GM12891 (cell line): ENCODE measurements at places on chromosomes 4 and X.

DNA sequence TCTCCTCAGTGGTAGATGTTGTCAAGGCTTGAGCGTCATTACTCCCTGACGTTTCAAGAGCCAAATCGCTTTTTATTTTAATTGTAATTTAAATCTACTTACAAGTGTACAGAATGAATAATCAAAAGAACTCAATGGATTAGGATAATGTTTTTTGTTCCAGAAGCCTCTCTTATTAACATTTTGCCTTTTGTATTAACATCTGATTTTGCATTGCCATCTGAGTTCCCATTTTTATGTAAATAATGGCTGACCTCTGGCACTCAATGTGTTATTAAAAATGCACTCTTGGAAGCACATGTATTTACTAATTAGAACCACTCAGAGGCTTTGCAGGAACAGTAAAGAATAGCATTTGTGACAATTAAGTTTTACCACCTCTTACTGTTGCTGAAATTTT, 411.0 kb downstream of the EPHA5 start:
- DNase-seq, result no peak

- no peak for DNase-seq
Measured at GRCh38 chr4:102780476-102781144, 19.8 kb upstream of the MANBA start.

DNA sequence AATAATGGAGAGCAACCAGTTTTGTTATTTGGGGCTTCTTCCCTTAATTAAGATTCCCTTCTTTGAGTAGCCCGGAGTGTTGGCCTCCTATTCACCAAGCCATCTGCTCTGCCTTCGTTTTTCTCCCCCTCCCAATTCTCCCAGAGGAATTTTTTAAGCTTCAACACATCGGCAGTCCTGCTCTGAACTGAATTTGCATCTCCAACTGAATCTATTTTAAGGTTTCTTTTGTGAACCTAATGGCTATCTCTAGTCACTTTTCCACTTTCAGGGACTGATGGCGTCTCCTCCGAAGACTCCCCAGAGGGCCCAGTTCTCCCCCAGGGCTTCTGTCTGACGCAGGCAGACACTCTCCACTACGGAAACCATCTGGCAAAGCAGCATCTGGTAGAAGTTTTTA, 280.2 kb downstream of the ADGRA3 start:
- no peak for DNase-seq

- no peak for DNase-seq
Measured at GRCh38 chrX:71556036-71556435, 22.2 kb upstream of the GCNA start.

- no peak for DNase-seq
Measured at GRCh38 chrX:72141372-72142004, 9.8 kb upstream of the RTL5 start.

- peak; percentile 31 for DNase-seq
Measured at GRCh38 chr4:42167709-42168108, 15.3 kb upstream of the BEND4 start.

DNA sequence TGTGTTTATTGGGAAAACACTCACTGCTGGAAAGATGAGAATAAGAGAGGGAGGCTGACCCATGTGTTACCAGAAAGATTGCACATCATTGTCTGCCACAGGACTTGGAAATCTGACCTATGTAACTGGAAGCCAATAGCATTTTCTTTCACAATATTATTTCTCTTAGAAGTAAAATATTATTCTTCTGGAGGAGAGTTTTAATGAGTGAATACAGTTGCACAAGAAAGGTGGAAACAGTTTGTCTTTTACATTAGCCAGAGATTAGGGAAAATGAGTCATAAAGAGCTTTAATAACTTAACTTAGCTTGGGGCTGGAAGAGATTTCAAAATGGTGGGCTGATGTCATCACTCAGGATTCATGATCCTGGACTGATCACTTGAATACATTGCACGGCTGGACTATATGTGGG, 31.5 kb upstream of the LNX1 start:
- no peak for DNase-seq

- no peak for DNase-seq
Measured at GRCh38 chrX:6813836-6814370, 279.0 kb upstream of the VCX3A start.

DNA sequence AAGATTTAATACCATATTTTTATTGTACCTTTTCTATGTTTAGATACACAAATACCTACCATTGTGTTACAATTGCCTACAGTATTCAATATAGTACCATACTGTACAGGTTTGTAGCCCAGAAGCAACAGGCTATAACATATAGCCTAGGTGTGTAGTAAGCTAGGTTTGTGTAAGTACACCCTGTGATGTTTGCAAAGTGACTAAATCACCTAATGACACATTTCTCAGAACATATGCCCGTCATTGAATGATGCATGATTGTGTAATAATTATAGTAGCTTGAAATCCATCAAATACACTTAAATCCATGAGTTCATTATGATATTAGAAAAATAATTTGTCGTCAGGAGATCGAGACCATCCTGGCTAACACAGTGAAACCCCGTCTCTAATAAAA, 30.8 kb downstream of the GAB3 start:
- DNase-seq, result no peak

DNA sequence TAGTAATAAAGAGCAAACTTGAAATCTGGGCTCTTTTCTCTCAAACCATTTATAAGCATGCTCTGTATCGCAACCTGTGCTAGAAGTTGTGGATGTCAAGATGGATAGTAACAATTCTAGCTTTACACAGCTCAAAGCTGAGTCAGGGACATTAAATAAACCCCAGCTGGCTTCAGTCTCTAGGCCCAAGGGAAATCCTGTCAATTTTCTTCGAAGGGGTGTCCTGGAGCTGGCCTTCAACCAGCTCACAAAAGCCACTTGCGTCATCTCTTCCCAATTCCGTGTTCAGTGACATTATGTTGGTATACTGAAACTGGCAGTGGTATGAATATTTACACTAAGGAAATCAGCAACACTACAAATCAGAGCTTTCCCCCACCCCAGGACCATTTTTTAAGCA, 89.8 kb upstream of the PRKG2 start:
- DNase-seq, result no peak

DNA sequence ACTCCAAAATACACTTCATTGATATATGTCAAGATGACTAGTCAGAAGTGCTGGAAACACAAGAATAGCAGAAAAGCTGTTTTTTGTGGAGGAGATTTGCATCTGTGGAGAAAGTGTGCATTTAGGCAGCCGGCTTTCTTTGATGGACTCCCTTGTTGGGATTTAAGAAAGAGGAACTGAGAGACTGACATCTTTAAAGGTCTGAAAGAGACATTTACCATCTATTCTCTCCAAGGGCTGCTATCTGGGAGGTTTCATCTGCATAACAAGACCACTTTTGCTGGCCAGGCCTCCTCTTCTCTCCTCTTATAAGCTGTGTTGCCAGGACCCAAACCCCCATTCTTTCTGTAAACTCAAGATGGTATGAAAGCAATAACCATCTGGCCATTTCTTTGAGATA, 1065.0 kb downstream of the NLGN4X start:
- DNase-seq, result no peak

- no peak for DNase-seq
Measured at GRCh38 chr4:158786955-158787354, 18.1 kb downstream of the FNIP2 start.

DNA sequence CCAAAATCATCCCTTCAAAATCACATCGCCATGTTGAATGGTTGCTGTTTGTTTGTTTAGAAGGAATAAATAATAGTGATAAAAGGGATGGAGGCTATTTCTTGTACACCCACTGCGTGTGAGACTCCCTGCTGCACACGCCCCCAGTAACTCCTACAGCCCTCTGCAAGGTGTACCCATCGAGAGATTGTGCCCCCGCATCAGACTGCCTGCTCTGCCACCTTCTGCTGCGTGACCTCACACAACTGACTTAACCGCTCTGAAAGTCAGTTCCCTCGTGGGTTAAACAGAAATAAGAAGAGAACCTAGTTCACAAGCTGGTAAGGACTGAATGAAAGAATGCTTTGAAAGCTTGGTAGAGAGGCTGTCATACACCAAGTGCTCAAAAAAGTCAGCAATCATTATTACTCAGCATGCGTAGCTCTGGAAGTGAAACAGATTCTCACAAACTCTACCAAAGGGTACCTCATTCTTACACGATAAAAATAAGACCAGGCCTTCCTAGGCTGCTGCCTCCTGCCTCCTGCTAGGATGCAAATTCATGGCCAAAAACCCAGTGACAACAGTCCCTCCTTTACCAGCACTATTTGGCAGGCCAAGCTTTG, 147.1 kb downstream of the CPEB2 start:
- DNase-seq, result no peak

DNA sequence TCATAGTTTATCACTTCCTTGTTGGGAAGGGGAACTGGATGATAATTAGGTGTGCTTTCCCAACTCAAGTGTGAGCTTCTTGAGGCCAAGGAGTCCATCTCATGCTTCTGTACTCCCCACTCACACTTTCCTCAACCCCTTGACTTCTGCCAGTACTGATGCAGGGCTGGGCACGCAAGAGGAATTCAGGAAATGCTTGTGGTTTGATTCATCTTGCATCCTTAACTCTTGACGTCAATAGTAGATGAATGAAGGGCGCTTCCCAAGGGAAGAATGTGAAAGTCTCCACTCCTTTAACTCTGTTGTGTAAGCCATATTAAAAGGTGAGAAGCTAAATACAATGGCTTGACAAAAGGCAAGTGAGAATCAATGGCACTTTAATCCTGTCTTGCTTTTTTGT, 101.8 kb downstream of the AGTR2 start:
- DNase-seq, result no peak

- DNase-seq, result no peak
Measured at GRCh38 chrX:1679238-1679637, 64.4 kb downstream of the ASMT start.

DNA sequence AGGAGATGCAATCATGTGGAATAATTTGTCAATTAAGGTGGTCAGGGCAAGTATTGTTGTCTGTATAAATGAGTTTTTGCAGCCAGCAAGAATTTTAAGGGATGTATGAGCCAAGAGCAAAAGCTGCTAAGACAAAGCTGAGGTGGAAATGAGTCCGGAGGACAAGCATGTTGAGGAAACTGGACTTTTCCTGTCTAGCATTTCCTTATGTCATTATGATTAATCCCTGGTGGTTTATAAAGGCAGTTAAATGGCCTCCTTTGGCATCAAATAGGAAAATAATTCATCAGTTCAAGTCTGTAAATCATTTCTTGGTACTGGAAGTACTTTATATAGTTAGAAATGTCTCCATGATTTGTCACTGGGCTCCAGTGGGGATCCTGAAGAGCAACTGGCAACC, 61.6 kb upstream of the TEX13A start:
- no peak for DNase-seq

DNA sequence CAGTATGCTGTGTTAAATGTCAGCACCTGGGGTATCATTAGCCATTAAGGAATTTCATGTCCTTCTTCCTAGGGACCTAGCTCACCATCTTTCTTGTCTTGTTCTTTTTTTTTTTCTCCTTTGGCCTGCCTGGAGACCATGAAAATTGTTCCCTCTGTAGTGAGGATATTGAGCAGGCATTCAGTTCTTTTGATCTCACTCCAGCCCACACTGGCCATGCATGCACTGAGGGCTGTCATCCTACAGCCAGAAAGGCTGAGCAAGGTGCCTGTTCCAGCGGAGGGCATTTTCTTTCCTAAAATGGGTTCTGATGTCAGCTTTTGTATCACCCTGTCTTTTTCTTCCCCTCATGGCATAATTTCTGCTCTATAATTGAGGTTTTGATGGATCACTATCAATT, 275.9 kb upstream of the HAND2 start:
- no peak for DNase-seq
